ENCODE measurements at places on chromosomes 2 and 18.

DNA sequence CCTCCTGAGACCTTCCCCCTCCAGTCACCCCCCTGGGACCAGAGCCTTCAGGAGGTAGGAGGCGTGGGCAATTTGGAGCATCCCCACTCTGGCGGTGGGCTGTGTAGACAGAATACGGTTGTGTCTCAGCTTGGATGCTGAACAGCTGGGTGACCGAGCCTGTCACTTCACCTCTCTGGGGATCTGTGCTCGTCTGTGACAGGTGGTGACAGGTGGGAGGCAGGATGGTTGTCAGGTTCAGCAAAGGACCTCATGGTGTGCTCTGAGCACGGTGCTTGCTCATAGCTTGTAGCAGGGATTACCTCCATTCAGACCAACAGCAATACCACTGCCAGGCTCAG is 186.5 kb upstream of the HS6ST1 start:
- no peak for DNase-seq

GRCh38 chr2:75571730-75572430 is 11.1 kb upstream of the EVA1A start:
- DNase-seq = no peak

DNA sequence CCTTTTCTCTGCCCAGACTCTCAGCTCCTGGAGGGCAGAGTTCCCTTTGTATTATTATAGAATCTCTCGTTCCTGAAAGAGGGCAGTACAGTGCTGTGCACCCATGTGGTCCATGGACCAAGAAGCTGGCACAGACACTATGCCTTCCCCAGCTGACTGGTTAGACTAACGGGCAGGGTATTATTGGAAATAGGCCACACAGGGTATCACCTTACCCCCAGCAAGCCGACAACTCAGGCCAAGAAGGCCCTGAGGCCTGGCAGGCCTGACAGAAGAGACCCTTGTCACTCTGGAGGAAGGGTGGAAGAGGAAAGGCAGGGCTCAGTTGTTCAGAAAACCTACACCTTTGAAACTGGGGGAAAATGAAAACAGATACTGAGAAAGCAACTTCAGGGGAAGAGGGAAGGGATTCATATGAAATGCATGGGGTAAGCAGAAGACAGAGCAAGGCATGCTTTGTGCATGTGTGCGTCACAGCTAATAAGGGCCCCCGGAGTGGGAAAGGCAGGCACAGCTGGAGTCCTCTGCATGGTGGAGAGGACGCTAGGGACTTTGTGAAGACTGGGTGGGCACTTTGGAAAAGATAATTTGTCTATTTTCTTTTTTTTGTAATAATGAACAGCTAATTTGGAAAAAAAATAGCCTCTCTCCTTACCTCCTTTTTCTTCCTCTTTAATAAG is 476.8 kb upstream of the CELF4 start:
- DNase-seq = no peak

- DNase-seq = no peak
Measured at GRCh38 chr18:68722821-68723220, 7.9 kb upstream of the TMX3 start.

GRCh38 chr2:37993143-37993542 is 68.1 kb downstream of the RMDN2 start:
- DNase-seq = no peak

DNA sequence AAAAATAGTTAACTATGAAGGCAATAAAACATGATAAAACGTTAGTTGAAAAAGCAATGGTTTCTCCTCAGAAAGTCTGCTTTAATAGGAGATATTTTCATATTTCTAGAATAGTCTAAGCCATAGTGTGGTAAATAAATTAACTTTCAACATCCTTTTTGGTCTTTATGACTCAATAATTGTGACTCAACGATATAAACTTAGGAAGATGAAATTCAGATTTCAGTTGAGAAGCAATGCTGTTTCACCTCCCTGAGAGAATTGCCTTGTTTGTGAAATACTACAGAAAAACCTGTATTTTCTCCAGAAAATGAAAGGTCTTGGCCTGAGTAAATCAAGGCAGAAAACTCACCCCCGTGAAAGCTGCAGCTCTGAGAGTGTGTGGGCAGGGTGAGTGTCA is 166.9 kb downstream of the ETAA1 start:
- no peak for DNase-seq

- no peak for DNase-seq
Measured at GRCh38 chr2:37282746-37283145, 41.9 kb downstream of the PRKD3 start.

- no peak for DNase-seq
Measured at GRCh38 chr2:96756788-96757476, 3.8 kb upstream of the CNNM4 start.

DNA sequence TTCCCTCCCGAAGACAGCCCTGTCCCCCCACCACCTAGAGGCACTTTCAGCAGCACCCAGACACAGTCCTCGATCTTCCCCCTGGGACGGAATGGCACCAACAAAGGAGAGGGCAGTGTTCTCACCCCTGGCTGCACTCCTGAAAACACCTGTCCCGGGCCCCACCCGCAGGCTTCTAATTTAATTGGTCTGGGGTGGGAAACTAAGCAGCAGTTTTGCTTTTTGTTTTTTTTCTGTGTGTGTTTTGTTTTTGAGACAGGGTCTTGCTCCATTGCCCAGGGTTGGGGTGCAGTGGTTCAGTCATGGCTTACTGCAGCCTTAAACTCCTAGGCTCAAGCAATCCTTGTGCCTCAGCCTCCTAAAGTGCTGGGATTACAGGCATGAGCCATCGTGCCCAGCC is 38.4 kb upstream of the REL start:
- DNase-seq = no peak

- no peak for DNase-seq
Measured at GRCh38 chr2:218265626-218266025, 4.3 kb downstream of the AAMP start.

Measured in CD4-positive, alpha-beta T cell treated with Interleukin-15 for 1 hour (primary cell).